ENCODE measurements at places on chromosomes 5 and 9. TPM values are rescaled to one million over a fixed set of nuclear protein-coding genes. Genes with fewer than 3 reads are reported as not detected.

Gene FOXD4
- polyA plus RNA-seq, result 0.47 TPM

Gene MEIKIN
- 0.17 TPM for polyA plus RNA-seq

Gene TSSK1B
- polyA plus RNA-seq, result not detected

Gene CLINT1
- 118 TPM for polyA plus RNA-seq

Gene CDC20B
- polyA plus RNA-seq, result 17.2 TPM

DNA sequence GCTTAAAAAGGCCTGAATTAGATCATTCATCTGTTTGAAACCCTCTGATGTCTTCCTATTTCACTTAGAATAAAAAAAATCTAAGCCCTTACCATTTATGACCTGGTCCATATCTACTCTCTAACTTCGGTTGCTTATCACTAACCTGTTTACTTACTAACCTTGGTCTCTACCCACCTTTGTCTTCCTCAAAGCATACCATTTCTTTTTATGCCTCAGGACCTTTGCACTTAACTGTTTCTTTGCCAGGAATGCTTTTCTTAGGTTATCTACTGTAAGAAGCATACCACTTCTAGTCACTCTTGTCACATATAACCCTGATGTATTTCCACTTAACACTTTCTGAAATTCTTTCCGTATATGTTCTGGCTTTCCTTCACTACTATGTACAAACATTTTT is 67.0 kb downstream of the UHRF2 start:
- DNase-seq, result no peak

DNA sequence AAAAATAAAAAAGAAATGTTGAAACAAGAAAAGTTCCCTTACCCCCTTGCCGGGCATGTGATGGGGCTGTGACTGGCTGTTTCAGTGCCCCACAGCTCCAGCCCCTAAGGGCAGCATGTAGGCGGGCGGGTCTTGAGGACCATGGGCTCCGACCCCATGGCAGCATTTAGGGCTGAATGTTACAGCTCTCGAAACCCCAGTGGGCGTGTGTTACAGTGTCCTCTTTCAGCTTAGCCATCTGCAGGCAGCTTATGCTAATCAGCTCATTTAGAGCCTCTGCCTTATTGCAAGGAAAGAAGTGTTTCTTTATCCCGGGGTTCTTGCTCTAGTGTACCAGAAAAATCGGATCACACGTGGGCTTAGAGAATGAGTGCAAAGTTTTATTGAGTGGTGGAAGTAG is 497.4 kb upstream of the CYLC2 start:
- peak; percentile 31 for DNase-seq

GRCh38 chr5:16538006-16538405 is 72.4 kb upstream of the ZNF622 start:
- DNase-seq, result no peak

DNA sequence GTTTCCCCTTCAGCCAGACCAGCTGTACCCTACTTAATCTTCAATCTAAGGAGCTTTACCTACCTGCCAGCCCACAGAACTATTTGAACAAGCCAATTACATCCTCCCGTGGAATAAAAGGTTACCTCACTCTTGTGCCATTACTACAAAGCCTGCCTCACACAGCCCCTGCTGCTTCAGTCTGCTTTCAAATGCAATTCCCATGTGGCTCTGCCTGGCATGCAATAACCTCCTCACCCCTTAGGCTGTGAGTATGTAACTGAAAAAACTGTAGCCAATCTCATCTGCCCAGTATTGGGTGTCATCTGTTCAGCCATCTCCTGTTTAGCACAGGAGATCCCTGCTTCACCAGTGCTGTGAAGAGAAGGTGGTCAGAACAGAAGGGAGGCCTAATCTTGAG is 6.1 kb upstream of the GCNT1 start:
- no peak for DNase-seq

DNA sequence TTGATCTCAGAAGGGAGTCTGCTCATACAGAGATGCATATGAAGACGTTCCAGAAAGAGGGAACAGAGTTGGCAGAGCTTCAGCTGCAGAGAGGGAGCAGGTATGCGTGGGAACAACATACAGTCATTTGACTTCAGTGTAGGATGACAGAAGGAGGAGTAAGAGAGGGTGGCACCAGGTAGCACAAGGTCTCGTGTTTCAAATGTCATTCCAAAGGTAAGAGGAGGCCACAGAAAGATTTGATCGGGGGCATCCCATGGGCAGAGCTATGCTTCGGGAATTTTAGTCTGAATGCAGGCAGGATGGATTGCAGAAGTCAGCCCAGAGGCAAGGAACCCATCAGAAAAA is 367.1 kb downstream of the CDK5RAP2 start:
- DNase-seq, result no peak

- DNase-seq, result no peak
Measured at GRCh38 chr9:13675638-13676000, 396.1 kb upstream of the MPDZ start.

- no peak for DNase-seq
Measured at GRCh38 chr5:116451905-116452450, 122.6 kb downstream of the SEMA6A start.

GRCh38 chr5:69368458-69369339 is 621 bp downstream of the AK6 start:
- peak; percentile 47 for DNase-seq

GRCh38 chr9:86867804-86868313 is 79.4 kb downstream of the GAS1 start:
- peak; percentile 28 for DNase-seq

DNA sequence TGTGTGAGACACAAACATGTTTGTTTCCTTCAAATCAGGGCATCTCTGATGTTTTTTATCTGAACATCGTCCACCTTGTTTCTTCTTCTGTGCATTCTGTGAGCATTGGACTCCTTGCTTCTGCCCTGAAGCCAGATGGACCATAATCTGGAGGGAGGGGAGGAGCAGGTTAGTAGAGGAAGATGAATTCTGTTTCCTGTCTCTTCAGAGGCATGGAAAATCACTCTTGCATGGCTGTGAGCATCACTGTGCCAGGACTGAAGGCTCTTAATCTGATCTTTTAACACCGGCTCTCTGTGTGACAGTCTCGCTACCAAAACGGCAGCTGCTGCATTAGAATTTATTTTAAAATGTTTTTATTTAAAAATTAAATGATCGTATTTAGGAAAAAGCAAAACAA is 43.3 kb downstream of the TLE4 start:
- no peak for DNase-seq

DNA sequence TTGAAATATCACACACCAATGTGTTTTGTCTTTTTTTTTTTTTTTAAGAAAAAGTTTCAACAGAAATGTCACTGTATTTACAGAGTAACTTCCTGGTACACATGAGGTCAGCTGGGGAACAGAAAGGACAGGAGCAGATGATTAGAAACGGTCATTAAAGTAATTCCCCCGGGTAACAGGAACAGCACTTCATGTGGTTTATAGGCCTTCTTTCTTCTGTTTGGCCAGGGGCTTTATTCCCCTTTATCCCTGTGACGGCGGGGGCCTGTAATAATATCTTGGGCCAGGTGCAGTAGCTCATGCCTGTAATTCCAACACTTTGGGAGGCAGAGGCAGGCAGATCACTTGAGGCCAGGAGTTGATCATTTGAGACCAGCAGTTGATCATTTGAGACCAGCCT is 30.5 kb upstream of the MSH3 start:
- DNase-seq, result no peak

DNA sequence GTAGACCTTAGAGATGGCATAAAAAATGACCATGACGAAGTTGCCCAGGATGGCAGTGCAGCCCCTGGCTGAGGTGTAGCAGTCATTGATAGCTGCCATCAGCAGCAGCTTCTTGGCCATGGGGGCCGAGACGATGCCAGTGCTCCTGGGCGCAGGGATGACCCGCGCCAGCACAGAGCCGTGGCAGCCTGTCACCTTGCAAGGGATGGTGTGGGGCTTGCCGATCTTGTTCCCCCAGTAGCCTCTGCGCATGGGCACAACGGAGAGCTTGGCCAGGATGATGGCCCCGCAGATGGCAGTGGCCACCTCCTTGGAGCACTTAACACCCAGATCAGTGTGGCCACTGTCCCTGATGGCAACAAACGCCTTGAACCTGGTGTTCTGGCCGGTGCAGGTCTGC is 2.1 kb upstream of the PGGT1B start:
- no peak for DNase-seq

DNA sequence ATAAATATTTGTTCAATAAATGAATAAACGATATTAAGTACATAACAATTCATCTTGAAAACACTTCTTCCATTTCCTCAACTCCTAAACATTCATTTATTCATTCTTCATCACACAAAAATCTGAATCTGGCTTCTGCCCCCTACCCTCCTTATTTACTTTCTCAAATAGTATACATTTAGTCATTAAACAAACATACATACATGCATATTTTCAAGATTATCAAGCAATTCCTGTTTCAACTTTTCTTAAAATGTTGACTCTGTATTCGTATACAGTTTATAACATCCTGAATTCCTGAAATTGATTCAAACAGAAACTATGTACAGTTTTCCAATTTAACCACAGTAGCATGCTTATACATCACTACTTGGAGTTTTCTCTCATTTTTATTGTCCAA is 129.0 kb downstream of the MUSK start:
- DNase-seq, result no peak

DNA sequence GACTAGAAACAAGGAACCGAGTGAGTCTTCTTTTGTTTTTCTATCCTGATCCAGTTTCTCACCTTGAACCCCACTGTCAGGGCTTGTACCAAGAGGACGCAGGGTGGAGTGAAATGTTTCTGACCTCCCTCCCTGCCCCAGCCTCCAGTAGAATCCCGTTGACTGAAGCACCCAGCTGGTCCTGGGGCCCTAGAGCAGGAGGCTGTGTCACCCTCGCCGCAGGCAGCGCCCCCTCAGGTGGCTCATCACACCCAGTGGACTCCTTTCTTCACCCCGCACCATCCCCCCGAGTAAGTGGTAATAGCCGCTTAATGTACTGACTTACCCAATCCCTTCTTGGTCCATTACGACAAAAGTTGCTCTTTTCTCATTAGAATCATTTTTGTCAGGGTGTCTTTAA is 53.8 kb downstream of the MVB12B start:
- no peak for DNase-seq

GRCh38 chr9:104073770-104074133 is 20.4 kb upstream of the SMC2 start:
- no peak for DNase-seq

DNA sequence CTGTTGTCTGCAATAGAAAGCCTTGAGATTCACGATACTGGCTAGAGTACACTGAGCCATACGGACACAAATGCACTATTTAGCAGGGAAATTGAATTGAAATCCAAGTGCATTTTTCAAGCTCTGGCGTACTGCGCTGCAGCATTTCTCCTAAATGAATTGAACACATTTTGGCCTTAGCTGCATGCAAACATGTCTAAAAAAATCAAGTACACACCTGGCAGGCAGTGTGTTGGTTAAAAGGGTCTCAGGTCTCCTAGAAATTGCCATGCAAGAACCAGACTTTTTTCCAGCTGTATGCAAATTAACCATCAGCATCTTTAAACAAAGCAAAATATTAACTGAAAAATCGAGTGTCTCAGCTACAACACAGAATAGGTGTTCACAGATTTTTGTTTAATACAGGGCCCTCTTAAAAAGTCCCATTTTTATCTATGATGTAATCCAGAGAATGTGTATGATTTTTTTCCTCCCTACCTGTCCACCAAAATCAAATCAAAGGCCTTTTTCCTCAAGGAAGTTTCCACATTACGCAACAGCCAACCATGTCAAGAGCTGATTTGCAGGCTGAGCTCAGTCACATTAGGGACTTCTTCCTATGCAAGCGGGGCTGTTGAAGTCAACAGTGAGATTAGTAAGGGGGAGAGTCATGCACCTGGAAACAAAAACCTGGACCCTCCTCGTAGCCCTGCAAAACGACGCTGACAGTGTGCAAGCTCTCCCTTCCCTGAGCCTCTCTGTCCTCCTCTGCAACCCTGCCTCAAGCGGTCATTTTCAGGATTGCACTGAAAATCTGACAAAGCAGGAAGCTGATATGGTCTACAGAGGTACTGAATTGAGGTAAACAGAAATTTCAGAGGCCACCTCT is 14.1 kb upstream of the SFXN1 start:
- DNase-seq, result peak; percentile 46
